ENCODE measurements at places on chromosomes 5 and 9.

GRCh38 chr5:97165726-97166125 lies 17.3 kb downstream of the RIOK2 start:
- no peak for DNase-seq

DNA sequence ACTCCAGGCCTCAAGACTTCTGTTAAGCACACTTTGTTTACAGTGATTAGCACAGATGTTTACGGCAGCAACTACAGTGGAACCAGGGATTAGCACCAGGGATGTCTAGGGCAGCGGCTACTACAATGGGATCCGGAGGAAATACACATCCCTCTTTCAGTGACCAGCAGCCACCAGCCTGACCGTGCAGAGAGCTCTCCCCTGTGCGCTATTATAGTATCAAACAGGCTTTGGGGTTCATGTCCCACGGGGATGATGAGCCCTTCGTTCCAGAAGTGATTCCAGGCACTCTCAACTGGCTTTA lies 21.5 kb downstream of the GFPT2 start:
- no peak for DNase-seq

DNA sequence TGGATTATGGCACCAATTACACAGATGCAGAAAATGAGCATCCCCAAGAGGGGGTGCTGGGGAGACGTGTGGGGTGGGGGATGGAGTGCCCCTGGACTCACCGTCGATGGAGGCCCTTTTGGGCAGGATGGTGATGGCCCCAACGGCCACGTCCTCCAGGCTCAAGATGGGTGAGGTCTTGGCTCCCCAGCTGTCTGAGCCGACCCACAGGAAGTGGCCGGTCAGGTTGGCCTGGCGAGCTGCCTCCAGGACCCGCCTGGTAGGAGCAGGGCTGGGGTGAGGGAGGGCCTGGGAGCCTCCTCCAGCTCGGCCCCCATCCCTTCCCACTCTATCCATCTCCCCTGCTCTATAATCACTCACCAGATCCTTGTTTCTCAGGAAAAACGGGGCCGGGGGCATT lies 4.6 kb downstream of the GRM6 start:
- no peak for DNase-seq

- no peak for DNase-seq
Measured at GRCh38 chr9:83153030-83153429, 90.1 kb upstream of the RASEF start.

GRCh38 chr5:5487585-5488360 lies 65.3 kb downstream of the ICE1 start:
- no peak for DNase-seq

DNA sequence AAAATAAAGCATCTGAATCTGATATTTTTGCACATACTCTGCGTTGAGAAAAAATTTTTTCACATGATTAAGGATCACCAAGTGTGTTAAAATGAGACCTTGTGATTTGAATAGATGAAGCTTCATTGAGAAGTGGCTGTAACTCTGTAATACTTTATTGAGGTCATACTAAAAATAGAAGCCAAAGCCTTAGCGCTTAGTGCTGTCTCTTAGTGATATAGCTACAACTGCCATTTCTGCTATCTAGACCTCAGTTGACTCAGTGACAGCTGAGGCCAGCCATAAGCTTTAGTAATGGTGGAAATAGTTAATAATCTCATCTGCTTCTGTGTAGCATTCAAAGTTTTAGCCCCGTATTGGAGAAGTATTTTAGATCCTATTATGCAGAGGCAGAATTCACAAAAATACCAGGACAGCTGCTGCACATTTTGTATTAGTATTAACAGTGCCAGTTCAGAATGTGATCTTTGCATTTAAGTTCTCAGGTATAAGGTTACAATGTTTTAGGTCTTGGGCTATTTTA lies 107.4 kb upstream of the SGCD start:
- DNase-seq, result no peak

- no peak for DNase-seq
Measured at GRCh38 chr9:70120834-70121510, 77.3 kb downstream of the MAMDC2 start.

GRCh38 chr5:4571248-4571948 lies 568.7 kb upstream of the ADAMTS16 start:
- no peak for DNase-seq

GRCh38 chr9:13330396-13331004 lies 51.0 kb upstream of the MPDZ start:
- DNase-seq, result no peak

DNA sequence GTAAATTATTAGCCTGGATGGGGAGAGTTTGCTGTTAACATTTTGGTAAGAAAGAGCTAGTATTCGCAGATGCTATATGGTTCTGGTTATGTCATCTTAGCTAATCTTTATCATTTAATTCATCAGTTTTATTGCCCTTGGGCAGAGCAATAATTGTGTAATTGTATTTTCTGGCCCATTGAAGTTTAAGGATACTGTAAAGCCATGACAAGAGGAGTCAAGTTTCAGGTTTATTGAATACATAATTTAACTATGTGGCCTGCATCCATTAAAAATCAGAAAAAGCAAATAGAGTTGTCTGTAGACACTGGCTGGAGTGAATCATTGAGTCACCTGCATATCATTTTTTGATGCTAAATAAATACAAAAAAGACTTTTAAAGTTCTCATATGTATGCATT lies 255.8 kb downstream of the PRELID2 start:
- no peak for DNase-seq

GRCh38 chr9:18668944-18669343 lies 195.0 kb downstream of the ADAMTSL1 start:
- DNase-seq, result no peak

DNA sequence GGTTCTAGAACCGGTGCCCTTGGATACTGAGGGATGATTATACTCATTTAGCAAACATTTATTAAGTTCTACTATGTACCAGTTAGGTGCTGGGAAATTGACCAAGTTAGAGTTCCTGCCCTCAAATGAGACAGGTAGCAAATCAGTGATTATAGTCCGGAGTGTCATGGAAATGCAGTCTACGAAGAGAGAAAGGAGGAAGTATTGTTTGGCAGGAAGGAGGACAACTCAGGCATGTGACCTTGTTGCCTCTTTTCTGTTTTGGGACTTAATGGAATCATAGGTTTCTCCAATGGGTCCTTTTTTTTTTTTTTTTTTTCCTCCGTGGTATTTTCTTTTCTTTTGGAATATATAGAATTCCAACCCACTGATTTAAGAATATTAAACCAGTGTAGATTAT lies 28.0 kb downstream of the OSTF1 start:
- no peak for DNase-seq

GRCh38 chr5:93622240-93622885 lies 39.3 kb downstream of the NR2F1 start:
- no peak for DNase-seq

DNA sequence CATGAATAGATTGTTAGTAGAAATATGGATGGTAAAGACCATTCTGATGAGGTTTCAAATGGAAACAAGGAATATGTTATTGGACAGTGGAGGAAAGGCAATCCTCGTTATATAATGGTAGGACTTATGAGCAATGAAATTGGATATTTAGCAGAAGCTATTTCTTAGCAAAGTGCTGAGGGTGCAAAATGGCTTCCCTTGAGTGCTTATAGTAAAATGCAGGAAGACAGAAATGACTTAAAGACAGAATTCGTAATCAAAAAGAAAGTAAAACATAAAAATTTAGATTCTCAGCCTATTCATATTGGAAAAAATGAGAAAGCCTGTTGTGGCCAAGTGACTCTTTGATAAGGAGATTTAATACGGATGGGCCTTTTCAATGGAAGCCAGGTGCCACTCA lies 102.1 kb upstream of the ADRA1B start:
- DNase-seq, result no peak

GRCh38 chr5:40220260-40220659 lies 459.5 kb upstream of the PTGER4 start:
- DNase-seq, result no peak

DNA sequence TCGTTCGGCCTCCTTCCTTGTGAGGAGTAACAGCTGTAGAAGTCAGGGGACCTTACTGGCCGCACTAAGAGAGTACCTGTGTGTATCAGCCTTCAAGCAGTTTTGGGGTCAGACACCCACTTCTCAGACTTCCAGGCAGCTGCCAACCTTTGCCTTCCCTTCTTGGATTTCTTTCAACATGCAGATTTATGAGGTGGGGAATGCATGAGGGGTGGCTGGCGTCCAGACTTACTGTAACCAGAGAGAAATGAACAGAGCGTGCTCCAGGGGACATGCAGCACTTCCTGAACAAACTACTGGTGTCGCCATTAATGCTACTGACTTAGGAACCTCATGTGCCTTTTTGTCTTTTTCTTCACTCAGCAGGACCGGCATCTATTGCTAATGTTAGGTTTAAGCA lies 46.7 kb downstream of the INSYN2B start:
- no peak for DNase-seq

DNA sequence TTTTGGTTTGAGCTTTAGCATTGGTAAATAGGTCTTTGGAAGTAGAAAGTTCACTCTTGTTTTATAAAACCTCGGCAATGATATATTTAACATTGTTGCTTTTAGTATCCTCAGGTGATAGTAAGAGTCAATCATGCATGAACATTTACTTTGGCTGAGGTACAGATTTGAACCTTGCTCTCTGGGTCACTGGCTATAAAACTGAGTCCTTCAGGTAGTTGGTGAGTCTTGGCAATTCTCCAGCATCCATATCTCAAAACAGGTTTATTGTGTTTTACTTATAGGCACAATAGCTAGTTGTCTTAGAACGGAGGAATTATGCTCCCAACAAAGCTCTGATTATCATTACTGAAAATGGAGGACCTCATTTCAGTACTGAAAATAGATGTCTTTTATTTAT lies 75.1 kb downstream of the MAT2B start:
- no peak for DNase-seq

GRCh38 chr5:8865266-8865665 lies 680.6 kb downstream of the SEMA5A start:
- no peak for DNase-seq

DNA sequence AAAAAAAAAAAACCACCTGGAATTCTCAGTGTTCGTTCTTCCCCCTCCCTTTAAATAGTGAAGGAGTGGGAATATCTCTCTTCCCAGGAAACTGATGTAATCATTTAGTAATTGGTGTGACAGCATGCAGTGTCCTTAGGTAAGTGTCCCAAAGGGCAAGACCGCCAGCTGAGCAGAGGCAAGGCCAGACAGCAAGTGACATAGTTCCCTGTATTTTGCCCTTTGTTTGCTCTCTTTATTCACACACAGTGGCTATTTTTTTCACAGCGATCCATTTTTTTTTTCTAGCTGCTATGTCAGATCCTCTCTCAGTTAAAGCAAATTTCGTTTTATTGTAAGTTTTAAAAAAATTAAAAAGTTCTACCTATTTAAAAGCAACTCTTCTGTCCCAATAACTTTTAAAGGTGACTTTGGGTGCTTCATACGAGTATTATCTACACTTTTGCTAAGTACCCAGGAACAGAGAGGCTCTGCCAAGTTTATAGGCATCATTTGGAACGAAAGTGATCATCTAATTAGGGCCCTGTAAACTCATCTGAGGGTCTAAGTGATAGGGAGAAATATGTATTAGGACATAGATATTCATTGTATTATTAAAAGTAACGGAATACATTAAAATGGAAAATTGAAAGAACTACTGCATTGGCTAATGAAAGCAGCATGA lies 98.2 kb upstream of the ALDH1A1 start:
- DNase-seq, result no peak

- no peak for DNase-seq
Measured at GRCh38 chr9:77601476-77602099, 46.5 kb downstream of the GNA14 start.

DNA sequence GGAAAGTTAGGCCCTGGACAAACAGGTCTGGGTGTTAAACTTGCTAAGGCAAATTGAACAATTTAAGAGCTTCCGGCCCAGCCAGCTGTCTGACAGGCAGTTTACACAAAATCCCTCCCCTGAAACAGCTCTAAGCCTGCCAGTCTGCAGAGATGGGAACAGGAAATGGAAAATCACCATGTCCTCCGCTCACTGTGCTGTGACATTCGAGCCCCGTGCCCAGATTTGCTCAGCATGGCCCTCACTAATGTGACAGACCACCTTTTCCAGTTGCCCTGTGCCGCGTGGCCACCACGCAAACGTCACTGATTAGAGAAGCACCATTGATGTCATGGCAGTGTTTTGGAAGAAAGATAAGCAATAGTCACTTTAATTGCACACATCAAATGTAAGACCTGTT lies 41.0 kb downstream of the CCNJL start:
- DNase-seq, result no peak

GRCh38 chr5:176624938-176625337 lies 5.4 kb downstream of the SNCB start:
- no peak for DNase-seq

DNA sequence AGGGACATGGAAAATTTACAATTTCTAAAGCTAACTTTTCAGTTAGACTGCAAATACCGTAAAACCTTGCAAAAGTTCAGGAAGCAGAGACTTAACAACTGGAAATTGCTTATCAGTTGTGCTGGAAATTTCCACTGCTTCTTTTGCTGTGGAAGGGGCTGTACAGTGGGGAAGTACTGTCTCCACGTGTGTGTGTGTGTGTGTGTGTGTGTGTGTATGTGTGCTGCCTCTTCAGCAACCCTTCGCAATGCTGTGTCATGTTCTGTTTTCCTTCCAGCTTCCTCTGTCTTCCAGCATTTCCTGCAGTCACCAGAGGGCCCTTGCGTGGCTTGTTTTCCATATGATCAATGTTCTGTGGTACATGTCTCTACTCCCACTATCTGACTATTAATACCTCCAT lies 87.5 kb upstream of the RANBP3L start:
- no peak for DNase-seq

- DNase-seq, result no peak
Measured at GRCh38 chr5:61732796-61733195, 400.7 kb downstream of the ZSWIM6 start.

- no peak for DNase-seq
Measured at GRCh38 chr9:89498852-89499480, 1.1 kb upstream of the SEMA4D start.

- no peak for DNase-seq
Measured at GRCh38 chr5:163563112-163563511, 57.7 kb downstream of the MAT2B start.

DNA sequence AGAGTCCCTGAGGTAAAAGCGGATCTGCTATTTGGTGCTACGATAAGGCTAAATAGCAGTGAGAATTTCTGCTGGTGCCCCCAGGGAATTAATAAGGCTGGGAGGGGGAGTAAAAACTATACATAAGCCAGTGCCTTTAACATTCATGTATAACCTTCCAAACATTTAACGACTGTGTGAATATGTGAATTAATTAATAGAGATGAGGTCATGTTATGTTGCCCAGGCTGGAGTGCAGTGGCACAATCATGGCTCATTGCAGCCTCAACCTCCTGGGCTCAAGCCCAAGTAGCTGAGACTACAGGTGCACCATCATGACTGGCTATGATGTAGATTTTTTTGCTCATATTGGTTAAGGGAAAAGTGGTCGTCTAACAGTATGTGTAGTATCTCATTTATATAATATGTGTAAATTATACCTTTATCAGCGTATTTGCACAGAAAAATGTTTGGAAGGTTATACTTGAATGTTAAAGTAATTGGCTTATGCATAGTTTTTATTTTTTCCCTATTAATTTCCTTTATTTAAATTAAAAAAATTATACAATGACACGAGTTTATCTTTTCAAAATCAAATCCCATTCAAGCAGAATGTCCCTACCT lies 64.6 kb downstream of the EHMT1 start:
- DNase-seq, result no peak
